ENCODE measurements at places on chromosomes 3 and 15. TPM values are rescaled to one million over a fixed set of nuclear protein-coding genes. Genes with fewer than 3 reads are reported as not detected.

The LRRIQ4 gene
- total RNA-seq = not detected

The P3H2 gene
- total RNA-seq = 13.9 TPM

The PTH1R gene
- total RNA-seq = 13.5 TPM

The GPR87 gene
- total RNA-seq = not detected

The CAMK2N2 gene
- total RNA-seq = 0.65 TPM

The ADCY5 gene
- total RNA-seq = 0.18 TPM

The ALDH1L1 gene
- 13.7 TPM for total RNA-seq

The GRK7 gene
- total RNA-seq = not detected

The VEPH1 gene
- 29.3 TPM for total RNA-seq

The MAP3K13 gene
- total RNA-seq = 24.4 TPM

The MESP1 gene
- total RNA-seq = 2.3 TPM

The GRIP2 gene
- under 0.01 TPM for total RNA-seq

The CPEB1 gene
- 0.72 TPM for total RNA-seq

The HGD gene
- 5.2 TPM for total RNA-seq

The DISP2 gene
- 0.36 TPM for total RNA-seq

The RASA2 gene
- total RNA-seq = 16.8 TPM

The GP9 gene
- total RNA-seq = not detected

The GOLGA8O gene
- 0.18 TPM for total RNA-seq

The CLN6 gene
- total RNA-seq = 15.3 TPM

The SIDT1 gene
- total RNA-seq = not detected

The POTEB3 gene
- total RNA-seq = not detected

The NEO1 gene
- total RNA-seq = 34.3 TPM

The MKRN3 gene
- total RNA-seq = 0.16 TPM

The TTLL13 gene
- total RNA-seq = not detected

The ABHD6 gene
- total RNA-seq = 5.5 TPM

The GABRB3 gene
- total RNA-seq = not detected

The AGBL1 gene
- total RNA-seq = not detected

The CTDSPL2 gene
- total RNA-seq = 41.8 TPM

The ARGFX gene
- not detected for total RNA-seq

The PSMD6 gene
- 83.4 TPM for total RNA-seq

The ENTPD3 gene
- not detected for total RNA-seq

The HIGD2B gene
- total RNA-seq = not detected

The ARID3B gene
- 0.90 TPM for total RNA-seq

The IL16 gene
- total RNA-seq = 1.1 TPM

The ABI3BP gene
- total RNA-seq = 8.7 TPM

The AMOTL2 gene
- total RNA-seq = 193 TPM

The A4GNT gene
- total RNA-seq = not detected

The ZPLD1 gene
- not detected for total RNA-seq

The FETUB gene
- total RNA-seq = not detected

The HYAL1 gene
- total RNA-seq = 6.1 TPM

The SLC15A2 gene
- total RNA-seq = 0.18 TPM

The GHSR gene
- total RNA-seq = not detected

The TARS3 gene
- 3.1 TPM for total RNA-seq

The H1-8 gene
- not detected for total RNA-seq

The USP50 gene
- total RNA-seq = not detected

The STAG1 gene
- total RNA-seq = 22.7 TPM

The ZFAND6 gene
- total RNA-seq = 68.5 TPM

The ESYT3 gene
- total RNA-seq = under 0.01 TPM

The CHL1 gene
- total RNA-seq = not detected

The ZNF80 gene
- total RNA-seq = not detected

The STARD5 gene
- 13.6 TPM for total RNA-seq
